ENCODE measurements at places on chromosomes 7 and 10.
A peak's percentile ranks its signal among the peaks of the same experiment; 100 is the strongest.

GRCh38 chr7:38574086-38574485, 57.1 kb downstream of the AMPH start:
- DNase-seq = peak; percentile 50

DNA sequence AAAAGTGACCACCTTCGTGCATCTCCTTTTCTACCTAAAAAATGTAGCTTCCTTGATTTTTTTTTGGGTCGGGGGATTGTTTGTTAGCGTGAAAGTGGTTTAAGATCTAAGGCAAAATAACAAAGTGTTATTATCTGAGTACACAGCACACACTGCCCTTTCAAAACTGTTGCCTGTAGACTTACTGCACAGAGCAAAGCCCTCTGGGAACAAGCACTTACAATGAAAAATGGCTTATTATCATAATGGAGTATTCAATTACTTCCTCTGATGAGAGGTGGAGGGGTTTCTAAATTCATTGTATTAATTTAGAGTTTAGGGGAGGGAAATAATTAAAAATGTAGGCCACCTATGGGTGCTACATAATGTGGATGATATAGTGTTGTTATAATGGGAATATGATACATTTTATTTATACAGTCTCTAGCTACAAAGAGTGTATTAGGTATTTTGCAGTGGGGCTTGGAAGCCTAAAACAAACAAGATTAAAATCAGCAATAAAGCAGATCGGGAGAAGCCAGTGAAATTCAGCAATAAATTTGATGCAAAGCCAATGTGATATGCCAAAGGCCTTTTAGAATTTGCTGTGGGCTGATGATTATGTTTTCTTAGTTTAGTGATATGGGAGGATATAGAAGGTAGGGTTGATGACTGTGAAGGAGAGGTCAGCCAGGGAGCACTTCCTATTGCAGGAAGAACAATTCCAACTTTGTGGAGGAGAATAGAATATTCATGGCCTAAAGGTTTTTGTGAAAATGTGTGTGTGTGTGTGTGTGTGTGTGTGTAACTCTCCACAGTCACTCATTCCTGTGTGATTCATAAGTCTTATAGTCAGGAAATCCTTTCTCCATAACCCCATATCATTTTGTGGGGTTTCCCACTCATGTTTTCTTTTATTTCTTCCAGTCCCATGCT, 17.7 kb upstream of the EXOC4 start:
- peak; percentile 13 for DNase-seq

DNA sequence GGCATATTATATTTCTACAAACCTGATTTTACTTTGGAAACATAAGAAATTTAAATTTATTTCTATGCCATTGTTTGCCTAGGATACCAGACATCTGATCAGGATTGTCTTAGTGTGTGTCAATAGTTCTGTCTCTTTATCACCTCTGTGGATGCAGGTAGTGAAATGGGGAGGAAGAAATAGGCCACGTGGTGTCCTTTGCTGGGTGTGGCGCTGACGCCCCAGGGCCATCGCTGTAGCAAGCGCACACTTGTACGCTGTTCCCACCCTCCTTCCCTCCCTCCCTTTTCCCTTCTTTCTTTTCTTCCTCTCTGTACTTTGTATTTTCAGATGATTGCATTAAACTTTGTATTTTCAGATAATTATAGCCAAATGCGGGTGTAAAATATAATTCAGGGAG, 5.0 kb downstream of the DOCK1 start:
- DNase-seq = no peak

- DNase-seq = no peak
Measured at GRCh38 chr10:80194373-80195045, 10.8 kb downstream of the ANXA11 start.

- DNase-seq = no peak
Measured at GRCh38 chr7:143176128-143176527, 7.1 kb upstream of the TAS2R39 start.

GRCh38 chr7:28784171-28784902, 173.8 kb downstream of the TRIL start:
- no peak for DNase-seq
